Muscle of arm (tissue), 14 donors: ENCODE measurements at places on chromosomes 3 and 15.

DNA sequence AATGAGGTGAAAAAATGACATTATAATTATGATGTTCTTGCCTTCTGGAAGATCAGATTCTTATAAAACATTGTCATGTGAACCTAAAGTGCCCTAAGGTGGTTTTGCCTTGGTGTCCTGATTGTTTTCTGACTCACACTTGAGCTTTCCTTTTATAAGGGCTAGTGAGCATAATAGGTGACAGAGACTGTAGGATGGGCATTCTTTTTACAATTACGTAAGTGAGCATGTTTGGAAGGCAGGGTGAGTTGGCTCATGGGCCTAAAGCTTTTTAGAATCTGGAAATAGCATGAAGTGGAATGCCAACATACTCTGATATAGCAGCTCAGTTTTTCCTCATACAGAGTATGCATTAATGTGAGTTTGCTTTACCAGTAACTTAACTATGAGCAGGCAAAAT, 41.2 kb downstream of the CRYBG3 start:
- no peak for DNase-seq

DNA sequence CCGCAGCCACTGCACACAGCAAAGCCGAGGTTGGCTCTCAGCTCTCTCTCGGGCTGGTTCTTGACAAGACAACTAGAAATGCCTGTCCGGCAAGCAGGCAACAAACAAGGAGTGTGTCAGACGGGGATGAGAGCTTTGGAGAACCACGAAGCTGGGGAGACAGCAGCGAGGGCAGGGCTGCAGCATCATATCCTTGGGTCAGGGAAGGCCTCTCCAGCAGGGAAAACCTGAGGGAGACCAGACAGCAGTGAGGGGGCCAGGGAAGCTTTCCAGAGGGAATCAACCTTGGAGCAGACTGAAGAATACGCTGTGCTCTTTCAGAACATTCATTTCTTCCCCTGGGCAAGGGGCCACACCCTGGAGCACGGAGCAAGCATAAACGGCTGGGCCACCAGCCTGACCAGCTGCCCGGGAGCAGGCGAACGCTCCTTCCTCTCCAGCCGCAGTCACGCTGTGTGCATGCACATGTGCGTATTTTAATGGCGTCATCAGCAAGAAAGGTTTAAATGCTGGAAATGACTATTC, 58.7 kb downstream of the CHSY1 start:
- DNase-seq, result no peak

- DNase-seq, result no peak
Observed at GRCh38 chr3:113285741-113286140, 74.4 kb downstream of the BOC start.

DNA sequence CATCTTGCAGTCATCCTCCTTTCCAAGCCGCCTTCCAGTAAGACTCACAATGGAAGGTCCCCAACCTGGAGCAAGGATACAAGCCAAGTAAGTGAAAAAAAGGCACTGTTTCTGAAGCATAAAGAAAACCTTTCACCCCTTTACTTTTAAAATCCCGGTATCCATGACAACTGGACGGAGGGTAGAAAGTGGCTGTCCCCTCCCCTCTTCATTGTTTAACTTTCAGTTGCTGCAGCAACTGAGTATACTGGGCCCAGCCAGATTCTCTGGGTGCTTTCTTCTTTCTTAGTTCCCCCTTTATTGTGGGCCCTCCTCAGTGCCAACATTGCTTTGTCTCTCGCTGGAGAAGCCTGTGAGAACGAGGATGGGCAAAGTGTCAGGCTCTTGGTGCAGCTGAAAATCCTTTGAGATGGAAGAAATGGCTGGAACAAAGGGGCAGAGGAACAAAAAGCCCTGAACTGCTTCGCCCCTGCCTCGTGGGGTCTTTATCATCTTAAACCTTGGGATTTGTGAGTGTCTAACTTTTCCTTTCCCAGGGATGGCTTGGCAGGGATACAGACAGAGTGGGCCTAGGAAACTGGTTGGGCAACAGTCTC, 224.0 kb upstream of the RGMA start:
- peak; percentile 45 for DNase-seq

- peak; percentile 52 for DNase-seq
Observed at GRCh38 chr3:184016811-184017671, 643 bp downstream of the ABCC5 start.

DNA sequence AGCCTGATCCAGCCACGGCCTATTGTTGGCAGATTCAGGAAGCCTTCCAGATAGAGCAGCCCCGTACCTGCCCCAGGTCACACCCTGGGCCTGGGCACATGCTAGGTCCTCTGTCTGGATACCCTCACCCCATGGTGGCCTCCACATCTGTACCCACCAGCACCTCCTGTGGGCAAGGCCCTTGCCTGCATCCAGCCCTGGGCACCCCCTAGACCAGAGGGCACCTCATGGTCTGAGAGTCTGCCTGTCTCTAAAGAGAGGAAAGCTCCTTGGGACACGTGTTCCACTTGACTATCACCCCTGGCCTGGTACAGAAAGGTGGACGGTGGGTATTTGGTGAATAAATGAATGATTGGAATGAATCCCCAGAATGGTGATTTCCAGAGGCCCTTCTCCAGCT, 8.9 kb upstream of the COMMD4 start:
- no peak for DNase-seq

- DNase-seq, result no peak
Observed at GRCh38 chr3:69179740-69180372, 57.5 kb upstream of the LMOD3 start.

DNA sequence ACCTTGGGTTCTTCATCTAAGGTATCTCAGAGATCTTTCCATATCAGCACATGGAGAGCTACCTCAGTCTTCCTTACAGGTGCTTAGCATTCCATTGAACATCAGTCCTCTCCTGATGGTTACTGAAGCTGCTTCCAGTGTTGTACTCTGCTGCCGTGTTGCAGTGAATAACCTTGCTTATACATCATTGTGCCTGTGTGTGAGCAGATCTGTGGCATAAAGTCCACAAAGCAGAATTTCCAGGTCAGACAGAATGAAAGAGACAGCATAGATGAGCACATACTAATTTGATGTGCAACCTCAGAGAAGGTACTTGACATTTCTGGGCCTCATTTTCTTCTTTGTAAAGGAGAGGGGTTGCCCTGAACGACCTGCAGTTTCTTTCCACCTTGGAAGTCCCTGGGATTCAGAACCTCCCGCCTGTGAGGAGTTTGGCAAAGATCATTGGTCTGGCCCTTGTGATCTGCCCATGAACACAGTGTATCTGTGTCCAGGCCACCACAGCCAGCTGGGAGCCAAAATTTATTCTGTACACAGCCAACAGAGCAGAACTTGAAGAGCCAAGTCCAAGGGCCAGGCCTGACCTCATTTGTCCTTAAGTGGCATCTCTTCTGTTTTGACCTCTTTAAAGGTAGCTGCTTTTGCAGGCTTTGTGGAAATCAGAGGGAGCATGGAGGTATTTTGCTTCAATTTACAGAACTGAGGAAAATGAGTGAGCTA, 57.2 kb upstream of the SLC7A14 start:
- no peak for DNase-seq

- no peak for DNase-seq
Observed at GRCh38 chr15:90774731-90775514, 57.8 kb downstream of the BLM start.

DNA sequence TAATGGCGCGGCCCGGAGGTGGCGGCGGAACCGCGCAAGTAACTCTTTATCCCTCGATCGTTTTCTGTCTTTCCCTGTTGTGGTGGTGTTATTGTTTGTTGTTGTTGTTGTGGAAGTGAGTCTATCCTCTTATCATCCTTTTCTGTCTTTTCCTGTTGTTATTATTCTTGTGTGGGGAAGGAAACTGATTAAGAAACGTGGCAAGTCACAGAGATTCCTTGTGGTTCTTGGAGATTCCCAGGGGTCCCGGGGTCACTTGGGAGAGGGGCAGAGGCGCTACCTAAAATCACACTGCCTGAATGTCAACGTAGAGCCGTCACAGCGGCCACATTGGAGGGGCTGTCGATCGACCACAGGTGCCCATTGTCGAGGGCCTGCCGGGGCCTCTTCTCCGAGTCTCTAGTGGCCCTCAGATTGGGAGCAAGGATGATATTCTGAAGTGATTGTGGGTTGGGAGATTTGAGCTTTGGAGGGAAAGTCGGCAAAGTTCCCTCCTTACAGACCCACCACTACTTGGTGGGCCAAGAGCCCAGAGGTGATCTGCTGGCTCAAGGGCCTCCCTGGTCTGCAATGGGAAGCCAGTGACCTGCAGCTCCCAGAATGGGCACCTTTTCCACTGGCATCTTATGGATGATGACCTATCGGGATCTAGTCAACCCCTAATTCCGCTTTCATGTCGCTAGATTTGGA, 790 bp downstream of the PARP14 start:
- DNase-seq, result no peak

DNA sequence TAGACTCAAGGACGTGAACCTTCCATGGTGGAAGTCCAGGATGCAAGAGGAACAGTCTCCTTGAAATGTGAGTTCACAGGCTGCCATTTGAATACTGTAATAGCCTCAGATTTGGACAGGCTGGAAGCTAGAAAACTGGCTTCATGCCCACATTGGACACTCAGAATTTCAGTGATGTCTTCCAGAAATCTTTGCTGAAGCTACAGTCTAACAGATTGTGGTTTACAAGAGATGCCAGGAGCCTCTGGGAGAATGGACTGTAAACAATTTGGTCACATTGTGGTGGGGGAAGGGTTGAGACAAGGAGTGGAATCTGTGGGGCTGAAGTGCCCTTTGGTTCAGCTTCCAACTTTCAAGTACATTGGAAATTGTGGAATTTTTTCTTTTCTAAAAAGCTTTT, 252.0 kb upstream of the PROK2 start:
- no peak for DNase-seq

DNA sequence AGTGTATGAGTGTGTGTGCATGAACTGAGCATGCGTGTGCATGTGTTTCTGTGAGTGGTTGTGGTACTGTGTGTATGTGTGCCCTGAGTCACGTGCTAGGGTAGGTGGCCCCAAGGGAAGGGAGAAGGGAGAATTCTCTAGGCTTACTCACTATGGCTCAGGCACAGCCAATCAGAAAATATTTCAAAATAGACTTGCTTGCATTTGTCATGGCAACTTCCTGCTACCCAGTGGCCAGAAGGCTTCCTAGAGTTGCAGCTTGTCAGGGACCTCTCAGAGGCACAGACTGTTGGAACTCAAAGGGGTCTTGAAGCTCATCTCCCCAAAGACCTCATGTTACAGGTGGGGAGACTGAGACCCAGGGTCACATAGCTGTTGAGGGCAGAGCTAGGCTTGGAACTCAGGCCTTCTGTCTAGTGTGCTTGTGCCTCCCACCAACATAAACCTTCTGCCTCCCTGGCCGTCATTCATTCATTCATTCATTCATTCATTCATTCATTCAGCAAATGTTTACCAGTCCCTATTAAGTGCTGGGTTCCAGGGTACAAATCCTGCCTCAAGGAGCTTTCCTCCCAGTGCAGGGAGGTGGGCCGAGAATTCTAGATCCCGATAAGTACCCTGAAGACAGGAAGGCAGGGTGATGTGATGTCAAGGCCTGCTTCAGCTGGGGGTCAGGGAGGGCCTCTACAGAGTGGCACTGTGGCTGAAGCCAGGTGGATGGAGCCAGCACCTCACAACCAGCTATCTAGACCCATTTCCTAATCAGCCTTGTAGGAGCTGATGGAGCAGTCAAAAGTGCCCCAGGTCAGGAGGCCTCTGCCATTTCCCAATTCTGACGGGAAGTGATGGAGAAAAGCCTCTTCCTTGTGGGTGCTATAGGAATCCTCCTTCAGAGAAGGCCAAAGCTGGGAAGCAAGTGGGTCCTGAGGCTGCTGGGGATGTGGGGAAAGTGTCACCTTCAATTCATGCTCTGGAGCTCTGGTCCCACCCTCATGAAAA, 10.9 kb upstream of the RFT1 start:
- no peak for DNase-seq

DNA sequence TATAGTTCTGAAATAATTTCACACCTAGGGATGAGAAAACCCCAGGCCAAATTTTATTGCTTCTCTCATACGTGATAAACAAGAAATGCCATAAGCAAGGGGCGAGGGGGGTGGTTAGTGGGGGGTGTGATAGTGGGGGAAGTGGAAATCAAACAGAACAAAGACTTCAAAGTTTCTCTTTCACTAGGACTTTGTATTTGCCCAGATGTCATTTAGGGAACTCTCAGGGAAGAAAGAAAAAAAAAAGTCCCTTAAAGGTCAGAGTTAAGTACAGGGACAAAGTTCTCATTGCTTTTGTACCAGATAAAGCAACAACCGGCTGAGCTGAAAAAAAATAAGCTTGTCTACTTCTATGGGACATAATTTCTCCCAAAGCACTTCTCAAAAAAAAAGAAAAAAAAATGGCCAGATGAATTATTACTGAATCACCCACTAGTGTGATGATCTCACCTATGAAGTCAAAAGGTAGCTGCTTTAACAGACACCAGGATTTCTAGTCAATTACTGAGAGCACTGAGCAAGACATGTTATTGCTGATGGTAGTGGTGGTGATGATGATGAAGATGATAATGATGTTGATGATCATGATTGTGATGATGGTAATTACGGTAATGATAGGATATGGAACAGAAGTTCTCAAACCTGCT, 56.2 kb downstream of the FHIT start:
- DNase-seq, result no peak

DNA sequence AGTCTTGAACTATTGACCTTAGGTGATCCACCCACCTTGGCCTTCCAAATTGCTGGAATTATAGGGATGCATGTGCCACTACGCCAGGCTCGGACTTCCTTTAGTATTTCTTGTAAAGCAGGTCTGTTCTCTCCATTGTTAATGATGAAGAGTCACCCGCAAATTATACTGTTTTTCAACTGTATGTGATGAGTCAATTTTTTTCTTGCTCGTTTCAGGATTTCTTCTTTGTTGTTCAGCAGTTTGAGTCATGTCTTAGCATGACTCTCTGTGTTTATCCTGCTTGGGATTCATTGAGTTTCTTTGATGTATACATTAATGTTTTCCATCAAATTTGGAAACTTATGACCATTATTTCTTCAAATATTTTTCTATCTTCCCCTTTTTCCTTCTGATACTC, 28.9 kb downstream of the GRAMD1C start:
- no peak for DNase-seq

DNA sequence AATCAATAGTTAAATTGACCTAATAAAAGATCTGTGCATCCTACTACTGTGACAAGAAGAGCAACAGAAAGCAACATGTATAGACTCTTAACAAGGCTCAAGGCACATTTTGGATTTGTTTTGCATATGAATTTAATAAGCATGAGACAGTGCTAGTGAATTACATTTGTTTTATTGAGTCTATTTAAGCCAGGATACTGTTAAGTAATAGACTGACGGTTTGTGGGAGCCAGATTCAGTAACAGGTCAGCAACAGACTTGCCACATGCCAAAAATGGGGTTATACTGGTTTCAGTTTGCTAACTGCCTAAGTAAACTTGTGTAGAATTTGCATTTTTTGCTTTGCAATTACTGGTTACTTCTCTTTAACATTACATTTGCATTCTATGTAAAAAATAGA, 54.0 kb downstream of the MBNL1 start:
- no peak for DNase-seq

DNA sequence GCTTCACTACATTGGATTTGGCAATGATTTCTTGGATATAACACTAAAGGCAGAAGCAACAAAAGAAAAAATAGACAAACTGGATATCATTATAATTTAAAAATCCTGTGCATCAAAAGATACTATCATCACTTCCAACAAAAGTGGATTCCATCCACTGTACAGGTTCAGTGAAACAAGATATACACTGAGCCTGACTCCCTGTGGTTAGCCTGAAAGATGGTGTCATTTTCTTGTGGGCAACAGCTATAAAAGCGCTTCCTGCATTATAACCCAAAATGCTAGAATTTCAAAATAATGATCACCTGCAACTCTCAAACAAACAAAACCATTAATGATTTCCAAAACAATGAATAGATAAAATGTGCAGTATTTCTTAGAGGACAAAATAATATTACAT, 39.6 kb upstream of the TBC1D23 start:
- no peak for DNase-seq
